ENCODE measurements at places on chromosomes 6 and 20.

- no peak for DNase-seq
Measured at GRCh38 chr6:135532559-135532958, 35.0 kb upstream of the AHI1 start.

DNA sequence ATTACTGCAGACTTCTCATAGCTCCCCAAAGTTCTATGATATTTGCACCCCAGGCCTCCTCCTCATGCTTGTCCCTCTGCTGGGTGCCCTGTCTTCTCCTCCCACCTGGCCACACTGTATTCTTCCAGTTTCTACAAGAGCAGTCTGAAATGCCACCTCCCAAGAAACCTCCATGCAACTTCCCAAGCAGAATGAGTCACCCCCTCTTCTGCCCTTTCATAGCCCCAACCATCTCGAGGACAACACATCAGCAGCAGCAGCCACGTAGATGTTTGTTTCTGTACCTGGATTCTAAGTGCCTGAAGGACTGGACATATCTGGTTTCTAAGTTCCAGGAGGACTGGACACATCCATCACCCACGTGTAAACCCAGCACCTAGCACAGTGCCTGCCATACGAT, 6.6 kb upstream of the ULBP2 start:
- no peak for DNase-seq

GRCh38 chr6:35139924-35140638, 1.1 kb downstream of the TCP11 start:
- peak; percentile 68 for DNase-seq

GRCh38 chr20:25216199-25216945, 20.9 kb downstream of the ENTPD6 start:
- no peak for DNase-seq

DNA sequence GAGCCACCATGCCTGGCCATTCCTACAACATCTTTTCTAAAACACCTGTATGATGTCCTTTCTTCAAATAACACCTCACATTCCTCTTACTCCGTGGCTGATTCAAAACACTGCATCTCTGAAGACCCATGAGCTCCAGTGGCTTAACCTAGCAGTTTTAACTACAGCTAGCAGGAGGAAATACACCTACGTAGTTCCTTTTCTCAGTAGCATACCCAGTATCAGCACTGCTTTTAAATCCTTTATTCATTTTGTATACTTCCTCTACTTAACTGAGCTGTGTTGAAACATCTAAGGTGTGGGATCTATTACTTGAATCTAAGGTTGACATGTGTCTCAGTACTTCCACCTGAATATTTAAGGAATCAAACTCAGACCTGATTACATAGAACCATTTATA, 113.6 kb upstream of the CCDC28A start:
- DNase-seq: no peak

- no peak for DNase-seq
Measured at GRCh38 chr6:71589254-71589653, 297.1 kb upstream of the RIMS1 start.

DNA sequence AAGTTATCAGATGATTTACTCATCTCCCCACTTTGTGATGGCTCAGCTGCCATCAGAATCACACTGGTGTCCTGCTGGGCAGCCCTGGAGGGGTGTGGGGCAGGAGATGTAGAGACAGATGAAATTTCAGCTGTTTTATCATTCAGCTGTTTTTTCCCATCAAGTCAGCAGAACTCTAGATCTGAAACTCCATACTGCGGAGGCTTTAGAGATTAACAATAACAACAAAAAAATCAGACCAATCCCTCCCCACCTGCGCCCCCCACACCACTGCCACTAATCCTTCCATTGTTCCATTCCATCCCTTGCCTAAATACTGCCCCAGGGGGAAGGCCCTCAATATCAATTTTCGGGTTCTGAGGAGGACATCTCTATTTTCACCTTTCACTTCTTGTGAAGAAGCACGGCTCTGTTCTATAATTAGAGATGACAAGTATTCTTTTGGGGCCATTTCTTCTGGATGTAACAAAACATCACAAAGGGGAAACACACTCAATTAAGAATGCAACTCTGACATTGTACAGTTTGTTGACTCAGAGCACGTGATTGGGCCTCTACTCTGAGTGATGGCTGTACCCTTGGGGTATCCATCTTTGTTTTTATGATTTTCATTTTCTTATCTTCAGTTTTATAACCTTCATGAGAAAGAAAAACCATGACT, 396.3 kb downstream of the ZFAND3 start:
- no peak for DNase-seq

GRCh38 chr20:62994869-62995281, 11.9 kb downstream of the BHLHE23 start:
- no peak for DNase-seq

GRCh38 chr20:1900321-1900801, 5.2 kb downstream of the SIRPA start:
- DNase-seq: peak; percentile 45

DNA sequence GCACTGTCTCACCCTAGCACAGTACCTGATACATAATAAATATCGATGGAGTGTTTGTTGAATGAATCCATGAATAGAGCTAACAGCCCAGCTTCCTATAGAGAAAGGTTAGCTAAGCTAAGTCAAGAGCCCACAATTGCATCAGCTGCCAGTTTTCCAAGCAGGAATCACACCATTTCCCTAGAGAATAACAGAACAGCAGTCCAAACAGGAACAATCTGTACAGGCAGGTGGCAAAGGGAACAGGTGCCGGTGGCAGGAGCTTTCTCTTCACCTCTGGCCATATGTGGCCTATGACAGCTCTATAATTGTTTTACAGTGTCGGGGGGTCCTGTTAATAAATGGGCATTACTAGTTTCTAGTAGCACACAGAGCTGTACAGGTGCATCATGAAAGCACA, 38.8 kb downstream of the ISM1 start:
- peak; percentile 69 for DNase-seq

DNA sequence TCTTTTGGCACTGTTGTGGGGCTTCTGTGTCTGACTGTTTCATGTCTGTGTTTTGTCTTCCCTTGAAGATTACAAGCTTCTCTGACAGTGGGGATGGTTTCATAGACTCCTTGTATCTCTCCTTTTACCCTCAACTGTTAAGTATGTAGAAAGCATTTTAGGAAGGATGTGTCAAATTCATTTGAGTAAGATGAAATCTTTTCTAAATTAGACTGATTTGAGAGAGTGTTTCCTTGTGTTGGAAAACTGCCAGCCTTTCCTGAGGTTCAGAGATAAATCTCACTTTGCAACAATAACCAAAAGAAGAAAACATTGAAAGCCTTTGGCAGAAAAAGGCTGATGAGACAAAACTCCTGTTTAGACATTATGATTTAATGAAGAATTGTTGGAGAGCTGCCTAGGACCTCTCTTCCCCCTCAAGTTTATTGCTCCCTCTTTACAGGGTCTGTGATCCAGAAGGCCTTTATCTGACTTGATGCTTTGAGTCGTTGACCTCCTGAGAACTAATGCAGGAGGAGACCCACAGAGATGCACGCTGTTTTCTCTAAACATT, 68.3 kb downstream of the ANKS1A start:
- DNase-seq: no peak

DNA sequence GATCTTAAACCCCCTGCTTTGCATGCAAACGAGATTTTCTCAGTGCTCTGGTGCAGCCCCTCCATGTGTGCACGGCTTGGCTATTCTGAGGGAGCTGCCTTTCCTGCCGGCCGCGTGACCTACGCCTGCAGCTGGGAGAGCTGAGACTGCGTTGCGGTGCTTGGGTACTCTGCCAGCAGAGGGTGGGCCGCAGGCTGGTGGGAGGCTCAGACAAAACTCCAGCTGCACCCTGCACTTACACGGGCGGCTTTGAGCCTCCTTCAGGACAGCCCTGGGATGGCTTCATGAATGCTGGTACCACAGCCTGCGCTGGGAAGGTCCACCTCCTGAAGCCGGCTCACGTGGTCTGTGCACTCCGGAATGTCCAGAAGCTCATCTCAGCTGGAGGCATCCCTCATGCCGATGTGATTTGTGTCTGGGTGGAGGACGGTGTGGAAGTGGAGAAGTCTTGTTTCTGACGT, 223.7 kb downstream of the DLL1 start:
- no peak for DNase-seq

- no peak for DNase-seq
Measured at GRCh38 chr6:133964052-133964451, 11.0 kb downstream of the TBPL1 start.

- DNase-seq: no peak
Measured at GRCh38 chr20:31472395-31473330, 2.3 kb downstream of the DEFB124 start.

DNA sequence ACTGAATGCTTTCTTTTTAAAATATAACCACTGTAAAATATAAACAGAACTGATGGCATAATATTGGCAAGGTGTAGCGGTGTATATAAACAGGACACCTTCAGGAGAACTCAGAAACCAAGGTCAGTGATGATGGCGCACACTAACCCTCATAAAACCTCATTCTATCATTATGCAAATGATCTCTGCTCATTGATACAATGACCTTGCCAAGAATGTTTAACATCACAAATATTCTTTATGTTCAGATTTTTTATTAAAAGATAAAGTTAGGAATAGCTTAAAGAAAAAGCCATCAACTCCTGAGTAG, 48.6 kb upstream of the DST start:
- DNase-seq: no peak

DNA sequence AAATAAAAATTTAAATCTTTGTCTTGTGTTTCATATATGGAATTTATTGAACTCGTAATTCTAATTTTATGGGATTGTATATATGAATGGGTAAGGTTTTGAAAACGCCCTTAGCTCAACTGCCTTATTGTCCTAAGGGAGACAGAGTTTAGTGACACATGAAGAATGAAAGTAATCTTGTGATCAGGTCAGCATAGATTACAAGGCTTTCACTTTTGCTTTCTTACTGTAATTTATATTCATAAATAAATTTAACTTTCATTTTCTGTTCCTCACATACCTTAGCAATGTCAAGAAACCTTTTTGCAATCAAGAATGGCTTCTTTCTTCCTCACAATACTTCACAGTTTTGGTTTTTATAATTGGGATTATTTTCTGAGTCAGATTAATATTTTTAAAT, 14.4 kb downstream of the KPNA5 start:
- DNase-seq: no peak

DNA sequence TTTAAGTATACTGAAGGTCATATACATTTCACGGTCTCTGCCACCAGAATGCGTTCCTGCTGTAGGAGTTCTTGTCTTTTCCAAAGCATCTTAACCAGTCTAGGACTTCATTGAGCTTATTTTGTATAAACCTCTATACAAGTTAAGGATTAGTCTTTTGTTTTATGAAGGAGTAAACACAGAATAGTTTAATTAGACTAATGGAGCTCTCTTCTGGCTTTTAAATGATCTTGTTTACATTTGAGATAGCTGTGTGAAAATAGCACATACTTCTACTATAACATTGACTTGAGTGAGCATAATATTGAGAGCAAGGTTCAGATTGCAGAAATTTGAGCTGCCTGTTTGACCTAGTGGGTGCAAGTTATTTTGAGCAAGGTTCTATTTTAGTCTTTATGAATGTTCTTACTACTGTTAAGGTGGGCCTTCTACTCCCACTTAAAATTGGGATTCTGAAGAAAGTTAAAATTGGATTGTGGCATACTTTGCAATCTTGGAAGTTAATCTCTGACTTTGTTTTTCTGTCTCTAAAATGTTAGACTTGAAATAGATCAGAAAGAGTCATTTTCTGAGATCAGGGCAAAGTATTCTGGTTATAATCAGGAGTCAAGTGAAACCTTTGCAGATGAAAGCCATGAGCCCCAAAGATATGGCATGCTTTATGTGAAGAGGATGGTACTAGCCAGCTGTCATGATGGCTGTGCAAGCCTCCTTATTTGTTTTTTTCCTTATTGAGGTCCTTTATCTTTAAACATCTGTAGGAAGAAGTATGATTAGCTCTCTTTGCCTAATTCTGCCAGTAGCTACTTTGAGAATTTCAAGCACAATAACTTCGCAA, 41.8 kb downstream of the RPRD1B start:
- no peak for DNase-seq

GRCh38 chr6:146916435-146917025, 287.7 kb upstream of the STXBP5 start:
- no peak for DNase-seq

DNA sequence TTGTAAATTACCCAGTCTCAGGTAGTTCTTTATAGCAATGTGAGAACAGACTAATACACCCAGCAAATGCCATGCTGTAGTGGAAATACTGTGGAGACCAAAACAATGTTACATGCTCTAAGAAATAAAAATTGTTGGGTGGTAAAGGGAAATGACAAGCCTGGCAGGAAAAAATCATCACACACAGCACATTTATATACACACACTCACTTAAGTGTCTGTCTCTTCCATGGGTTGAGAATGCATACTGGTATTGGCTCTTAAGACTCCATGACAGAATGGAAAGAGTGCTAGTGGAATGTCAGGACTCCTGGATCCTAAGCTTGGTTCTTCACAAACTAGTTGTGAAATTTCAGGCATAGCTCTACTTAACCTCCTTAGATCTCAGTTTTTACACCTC, 343.0 kb downstream of the CD83 start:
- no peak for DNase-seq

GRCh38 chr6:87753131-87753685, 51.2 kb upstream of the AKIRIN2 start:
- DNase-seq: no peak

- no peak for DNase-seq
Measured at GRCh38 chr6:11972806-11973205, 39.3 kb upstream of the HIVEP1 start.

GRCh38 chr6:139551376-139551775, 176.9 kb upstream of the CITED2 start:
- no peak for DNase-seq
